Activated T-cell treated with anti-CD3 and anti-CD28 coated beads for 4 hours (primary cell): ENCODE measurements at places on chromosomes 4 and X.

GRCh38 chr4:76589872-76590797 is 155.1 kb downstream of the SHROOM3 start:
- no peak for DNase-seq

DNA sequence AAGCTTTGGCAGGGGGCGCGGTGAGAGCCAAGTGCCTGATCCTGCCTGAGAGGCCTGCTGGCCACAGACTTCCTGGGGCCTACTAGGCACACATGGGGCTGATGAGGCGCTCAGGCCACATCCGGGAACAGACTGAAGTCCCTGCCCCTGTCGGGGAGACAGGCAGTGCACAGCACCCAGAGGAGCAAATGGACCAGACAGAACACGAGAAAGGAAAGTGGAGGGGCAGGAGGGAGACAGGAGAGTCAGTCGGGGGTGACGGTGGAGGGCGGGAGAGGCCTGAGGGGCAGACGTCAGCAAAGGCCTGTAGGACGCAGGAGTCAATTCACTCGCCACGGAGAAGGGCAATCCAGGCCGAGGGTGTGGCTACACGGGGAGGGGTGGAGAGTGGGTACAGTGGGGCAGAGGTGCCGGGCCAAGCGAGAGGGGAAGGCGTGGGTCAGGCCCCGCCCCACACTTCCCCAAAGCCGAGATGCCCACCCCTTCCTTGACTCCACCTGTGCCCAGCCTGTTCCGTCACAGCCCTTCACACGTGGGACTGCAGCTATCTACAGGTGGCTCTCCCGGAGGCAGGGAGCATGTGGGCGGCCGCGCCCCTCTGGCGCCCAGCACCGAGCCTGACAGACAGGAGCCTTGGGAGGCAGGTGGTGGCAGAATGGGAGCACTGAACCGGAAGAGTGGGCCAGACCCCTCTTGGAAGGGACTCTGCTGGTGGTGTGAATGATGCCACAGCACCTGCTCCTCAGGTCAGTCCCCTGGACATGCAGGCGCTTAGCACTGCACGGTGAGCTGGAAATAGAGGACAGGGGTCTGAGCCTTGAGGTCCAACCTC is 20.5 kb downstream of the NOP14 start:
- DNase-seq, result no peak

GRCh38 chr4:167868163-167868562 is 224.2 kb upstream of the ANXA10 start:
- DNase-seq, result no peak

GRCh38 chr4:148441624-148441985 is 609 bp downstream of the NR3C2 start:
- DNase-seq, result no peak

DNA sequence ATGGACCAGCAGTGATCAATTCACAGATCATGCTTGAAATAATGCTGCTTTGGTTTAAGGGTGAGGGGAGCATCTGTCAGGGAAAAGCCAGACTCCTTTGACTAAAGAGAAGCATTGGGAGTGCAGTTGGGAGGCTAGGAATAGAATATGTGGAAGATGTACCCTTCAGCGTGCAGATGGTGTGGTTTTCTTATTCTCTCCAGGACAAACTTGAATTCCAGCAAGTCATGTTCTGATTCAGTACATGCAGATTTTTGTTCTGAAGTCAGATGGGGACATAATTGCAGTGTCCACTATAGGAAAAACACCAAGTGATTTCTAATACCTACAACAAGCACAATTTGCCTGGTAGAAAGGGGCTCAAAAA is 99.0 kb upstream of the LIMCH1 start:
- no peak for DNase-seq

GRCh38 chr4:53089936-53090729 is 228.0 kb downstream of the RASL11B start:
- DNase-seq, result no peak

DNA sequence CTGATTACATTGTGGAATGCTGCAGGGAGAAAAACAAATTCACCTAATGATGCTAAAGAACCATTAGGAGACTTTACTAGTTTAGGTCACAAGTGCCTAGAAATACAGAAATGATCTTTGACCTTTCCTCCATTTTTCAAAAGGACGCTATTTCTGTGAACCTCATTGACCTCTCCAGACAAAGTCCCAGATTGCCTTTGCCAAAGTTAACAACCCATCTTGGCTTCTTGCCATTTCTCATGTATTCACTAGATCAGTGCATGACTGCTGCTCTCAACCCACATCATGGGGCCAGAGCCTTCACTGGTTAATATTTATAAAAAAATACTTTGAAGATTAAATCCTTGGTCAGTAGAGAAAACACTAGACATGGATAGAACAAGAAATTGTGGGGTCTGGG is 19.9 kb upstream of the AR start:
- DNase-seq, result no peak

DNA sequence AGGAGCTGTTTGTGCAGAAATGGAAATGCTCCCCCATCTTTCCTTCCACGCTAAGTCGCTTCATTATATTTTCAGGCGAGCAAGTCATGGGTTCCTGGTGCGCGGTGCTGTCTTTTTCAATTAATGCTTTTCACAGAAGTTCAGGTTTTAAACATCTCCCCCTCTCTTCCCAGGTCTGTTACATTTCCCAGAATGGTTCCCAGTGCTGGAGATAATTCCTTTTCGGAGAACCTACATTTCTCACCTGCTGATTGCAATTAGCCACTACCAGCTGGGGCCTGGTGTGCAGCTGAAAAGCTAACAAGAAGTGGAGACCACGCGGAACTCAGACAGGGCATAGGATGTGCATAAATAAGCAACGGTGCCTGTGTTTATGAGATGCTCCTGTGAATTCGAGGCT is 217.8 kb downstream of the MID1IP1 start:
- no peak for DNase-seq

GRCh38 chrX:155048977-155049619 is 21.8 kb downstream of the CMC4 start:
- no peak for DNase-seq

DNA sequence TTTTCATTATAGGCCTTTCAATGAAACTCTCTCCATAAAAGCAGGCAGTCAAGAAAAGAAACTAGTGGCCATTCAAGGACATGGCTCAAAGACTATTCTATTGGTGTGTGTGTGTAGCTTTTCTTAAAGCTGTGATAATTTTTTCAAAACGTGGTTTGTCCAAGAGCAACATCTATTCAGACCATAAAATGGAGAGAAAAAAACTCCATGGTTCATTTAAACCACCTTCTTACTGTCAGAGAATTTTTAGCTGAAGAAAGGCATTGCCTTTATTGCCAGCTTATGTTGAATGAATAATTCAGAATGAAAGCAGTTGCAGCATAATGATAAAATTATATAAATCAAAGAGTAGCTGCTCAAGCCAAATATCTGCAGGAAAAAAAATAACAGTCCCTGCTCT is 325.5 kb downstream of the PCDH18 start:
- no peak for DNase-seq

- no peak for DNase-seq
Measured at GRCh38 chrX:10549280-10549679, 71.1 kb downstream of the MID1 start.

DNA sequence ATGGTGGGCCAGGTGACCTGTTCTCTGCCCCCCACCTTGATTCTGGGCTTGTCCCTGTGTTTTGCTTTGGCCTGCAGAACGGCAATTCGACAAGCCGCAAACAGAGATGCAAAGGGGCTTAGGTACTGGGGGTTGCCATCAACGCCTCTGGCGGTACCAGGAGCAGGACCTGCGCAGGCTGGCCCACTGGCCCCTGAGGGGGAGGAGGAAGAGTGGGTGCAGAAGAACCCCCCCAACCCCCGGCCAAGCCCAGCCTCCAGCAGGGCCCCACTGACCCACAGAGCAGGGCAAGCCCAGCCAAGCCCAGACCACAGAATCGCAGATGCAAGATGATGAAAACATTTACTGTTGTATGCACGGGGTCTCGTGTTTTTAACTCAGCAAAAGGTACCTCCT is 89.4 kb downstream of the PPP2R2C start:
- DNase-seq, result no peak

DNA sequence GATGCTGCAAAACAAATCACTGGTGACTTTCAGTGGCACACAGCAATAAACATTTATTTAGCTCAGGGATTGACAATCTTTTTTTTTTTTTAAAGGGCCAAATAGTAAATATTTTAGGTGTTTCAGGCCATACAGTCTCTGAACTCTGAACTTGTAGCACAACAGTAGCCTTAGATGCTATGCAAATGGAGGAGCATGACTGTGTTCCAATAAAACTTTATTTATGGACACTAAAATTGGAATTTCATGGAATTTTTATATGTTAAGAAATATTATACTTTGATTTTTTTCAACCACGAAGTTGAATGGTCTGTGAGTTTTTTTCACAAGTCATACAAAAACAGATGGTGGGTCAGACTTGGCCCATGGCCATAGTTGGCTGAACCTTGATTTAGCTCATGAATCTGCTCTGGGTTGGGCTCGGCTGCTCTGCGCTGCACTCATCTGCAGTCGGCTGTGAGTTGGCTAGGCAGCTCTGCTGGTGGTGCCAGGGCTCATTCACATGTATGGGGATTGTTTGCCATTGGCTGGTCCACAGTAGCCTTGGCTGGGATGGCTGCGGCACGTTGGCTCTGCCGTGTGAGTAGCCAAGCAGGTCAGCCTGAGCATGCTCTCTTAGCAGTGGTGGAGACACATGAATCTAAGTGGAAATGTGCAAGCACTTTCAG is 231.7 kb upstream of the PGRMC2 start:
- no peak for DNase-seq

- no peak for DNase-seq
Measured at GRCh38 chrX:37815366-37815765, 32.0 kb downstream of the DYNLT3 start.

DNA sequence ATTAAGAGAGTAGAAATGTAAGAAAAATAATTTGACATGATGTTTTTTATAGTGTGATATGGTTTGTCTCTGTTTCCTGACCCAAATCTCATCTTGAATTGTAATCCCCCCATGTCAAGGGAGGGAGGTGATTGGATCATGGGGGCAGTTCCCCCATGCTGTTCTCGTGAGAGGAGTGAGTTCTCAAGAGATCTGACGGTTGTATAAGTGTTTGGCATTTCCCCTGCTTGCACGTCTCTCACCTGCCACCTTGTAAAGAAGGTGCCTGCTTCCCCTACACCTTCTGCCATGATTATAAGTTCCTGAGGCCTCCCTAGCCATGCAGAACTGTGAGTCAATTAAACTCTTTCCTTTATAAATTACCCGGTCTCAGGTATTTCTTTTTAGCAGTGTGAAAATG is 34.8 kb upstream of the EXOC1L start:
- DNase-seq, result no peak

DNA sequence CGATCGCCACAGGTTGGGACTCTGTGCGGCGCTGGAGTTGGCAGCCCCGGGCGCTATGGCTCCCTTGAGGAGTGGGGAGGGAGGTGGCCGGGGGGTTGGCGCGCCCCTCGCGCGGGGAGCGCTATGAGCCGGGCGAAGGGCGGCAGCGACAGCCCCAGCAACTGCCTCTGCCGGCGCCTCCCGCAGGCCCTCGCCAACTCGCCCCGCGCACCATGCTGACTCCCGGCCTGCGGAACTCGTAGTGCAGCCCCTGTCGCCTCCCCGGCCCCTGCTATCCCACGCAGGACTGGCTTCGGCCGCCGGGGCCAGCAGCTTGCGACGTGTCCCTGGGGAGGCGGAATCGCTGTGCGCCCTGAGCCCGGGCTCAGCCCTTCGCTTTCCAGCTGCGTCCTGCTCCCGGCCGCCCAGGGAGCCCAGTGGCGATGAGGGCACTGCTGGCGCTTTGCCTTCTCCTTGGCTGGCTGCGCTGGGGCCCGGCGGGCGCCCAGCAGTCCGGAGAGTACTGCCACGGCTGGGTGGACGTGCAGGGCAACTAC is 415 bp downstream of the SHISA3 start:
- no peak for DNase-seq

DNA sequence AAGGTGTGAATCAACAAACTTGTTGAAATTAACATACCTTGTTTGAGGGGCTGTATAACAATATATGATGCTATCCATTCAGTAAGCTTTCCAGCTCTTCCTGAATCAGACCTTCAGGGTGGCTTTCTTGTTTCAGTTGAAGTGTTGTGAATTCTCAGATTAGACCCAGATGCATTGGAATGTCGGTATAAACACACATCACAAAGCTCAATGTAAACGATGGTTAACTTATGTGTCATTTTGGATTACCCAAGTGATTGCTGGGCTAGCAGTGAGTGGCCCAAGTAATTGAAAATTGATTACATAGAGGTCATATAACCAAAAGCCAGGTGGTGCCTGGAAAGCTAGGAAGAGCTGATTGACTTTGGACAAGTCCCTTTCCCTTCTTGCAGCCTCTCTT is 115.0 kb downstream of the SHROOM4 start:
- DNase-seq, result no peak

GRCh38 chr4:172514801-172515200 is 653.8 kb upstream of the GALNT7 start:
- DNase-seq, result no peak

GRCh38 chr4:139509727-139510410 is 46.1 kb downstream of the SETD7 start:
- DNase-seq, result no peak

DNA sequence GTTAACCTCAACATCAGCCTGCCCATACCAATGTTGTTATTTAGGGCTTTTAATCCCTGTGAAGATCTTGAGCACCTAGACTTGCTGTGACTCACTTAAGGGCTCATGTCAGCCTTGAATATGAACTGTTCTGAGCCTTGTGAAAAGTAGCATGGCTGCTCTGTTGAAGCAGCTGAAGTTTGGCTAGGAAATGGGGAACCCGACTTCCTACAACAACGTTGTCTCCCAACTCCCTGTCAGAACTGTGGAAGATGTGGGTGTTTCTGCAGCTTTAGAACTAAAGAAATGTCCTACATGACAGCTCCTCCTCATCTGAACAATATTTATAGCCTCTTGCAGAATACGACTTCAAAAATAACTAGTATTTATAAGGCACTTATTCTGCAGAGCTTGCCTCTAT is 27.5 kb downstream of the STOX2 start:
- DNase-seq, result no peak

GRCh38 chr4:98166025-98166730 is 22.9 kb upstream of the STPG2 start:
- DNase-seq, result no peak

- no peak for DNase-seq
Measured at GRCh38 chr4:2078584-2078983, 19.5 kb downstream of the NAT8L start.

- DNase-seq, result no peak
Measured at GRCh38 chrX:119512146-119512800, 44.0 kb downstream of the SLC25A5 start.

GRCh38 chr4:6562931-6563901 is 11.8 kb upstream of the MAN2B2 start:
- no peak for DNase-seq

DNA sequence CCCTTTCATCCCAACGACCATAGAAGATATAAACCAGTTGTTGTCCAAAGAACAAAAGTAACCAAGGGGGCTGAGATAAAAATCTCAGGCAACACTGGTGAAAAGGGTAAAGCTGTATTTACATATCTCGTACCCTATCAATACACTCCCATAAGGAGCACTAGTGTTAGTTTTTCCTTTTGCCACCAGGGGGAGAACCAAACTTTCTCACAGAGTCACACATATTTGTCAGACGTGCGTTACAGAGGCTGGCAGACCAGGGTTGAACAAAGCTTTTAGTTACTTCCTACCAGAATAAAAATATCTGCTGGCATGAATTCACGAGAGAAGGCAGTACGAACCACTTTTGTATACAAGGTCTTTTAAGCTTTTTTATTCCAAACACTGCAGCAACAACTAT is 88.3 kb downstream of the AMELX start:
- no peak for DNase-seq

GRCh38 chrX:155662282-155662681 is 49.5 kb upstream of the TMLHE start:
- no peak for DNase-seq

- no peak for DNase-seq
Measured at GRCh38 chr4:122293374-122294365, 85.1 kb upstream of the ADAD1 start.

- DNase-seq, result no peak
Measured at GRCh38 chr4:126081336-126081735, 766.6 kb downstream of the FAT4 start.
